ENCODE measurements at places on chromosomes 2 and 18.

DNA sequence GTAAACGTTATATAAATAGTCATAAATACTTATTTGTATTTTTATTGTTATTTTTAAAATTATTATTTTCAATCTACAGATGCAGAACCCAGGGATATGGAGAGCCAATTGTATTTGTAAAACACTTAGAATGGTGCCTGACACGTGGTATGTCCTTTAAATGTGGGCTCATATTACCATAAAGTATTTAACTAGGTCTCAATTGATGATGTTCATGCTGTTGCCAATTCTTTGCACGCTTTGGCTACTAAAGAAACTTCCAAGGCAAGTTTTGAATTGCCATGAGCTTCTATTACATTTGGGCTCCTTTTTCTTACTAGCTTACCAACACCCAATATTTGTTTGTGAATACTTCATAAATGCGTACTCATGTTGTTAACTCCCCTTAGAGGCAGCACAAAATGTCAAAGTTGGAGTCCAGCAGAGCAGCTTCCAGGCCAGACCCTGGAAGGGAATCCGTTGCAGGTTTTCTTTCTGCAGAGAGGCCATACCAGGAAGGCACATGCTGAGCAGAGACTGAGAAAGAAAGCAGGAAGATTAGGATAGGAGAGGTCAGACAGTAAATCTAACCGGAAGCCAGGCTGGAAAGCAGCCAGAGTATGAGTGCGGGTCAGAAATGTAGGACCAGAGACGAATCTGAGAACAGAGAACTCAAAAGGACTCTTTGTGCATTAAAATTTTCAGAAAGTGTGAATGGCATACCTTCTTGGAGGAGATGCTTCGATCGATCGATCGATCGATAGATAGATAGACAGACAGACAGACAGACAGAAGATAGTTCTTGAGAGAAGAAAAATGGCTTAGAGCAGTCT, 4.2 kb upstream of the NOSTRIN start:
- no peak for DNase-seq

DNA sequence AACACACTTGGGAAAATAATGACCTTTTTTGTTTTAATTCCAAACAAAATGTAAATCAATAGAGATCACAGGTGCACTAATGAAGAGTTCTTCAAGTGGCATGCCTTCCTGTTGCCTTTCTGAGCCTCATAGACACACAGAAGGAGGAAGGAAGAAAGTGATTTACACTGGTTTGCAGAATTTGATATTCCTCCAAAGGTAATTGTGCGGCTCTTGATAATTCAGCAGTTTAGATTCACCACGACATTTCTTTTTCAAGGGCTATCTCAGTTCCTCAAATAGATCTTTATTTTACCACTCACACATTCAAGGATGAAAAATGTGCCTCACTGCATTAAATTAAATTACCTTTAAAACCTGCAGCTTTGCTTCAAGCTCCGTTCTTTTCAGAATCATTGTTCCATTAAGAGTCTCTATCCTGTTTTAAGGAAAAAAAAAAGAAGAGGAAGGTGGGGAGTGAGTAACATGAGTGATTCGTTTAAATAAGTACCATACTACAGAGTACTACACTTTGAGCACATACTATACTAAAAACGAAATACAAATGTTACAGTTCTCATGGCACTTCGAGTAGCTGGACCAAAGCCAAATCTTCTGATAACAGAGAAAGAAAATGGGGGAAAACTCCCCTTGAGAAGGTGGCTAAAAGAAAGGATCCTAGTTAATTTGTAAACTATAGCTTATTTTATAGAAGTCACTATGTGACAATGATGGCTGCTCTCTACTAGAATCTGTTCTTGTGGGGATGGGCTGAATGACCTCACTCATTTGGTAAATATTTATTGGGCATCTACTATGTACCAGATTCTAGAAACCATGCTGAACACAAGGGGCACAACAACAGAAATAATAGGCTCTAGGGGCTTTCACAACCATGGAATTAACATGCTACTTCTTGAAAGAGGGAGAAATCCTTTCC, 16.6 kb downstream of the CYTIP start:
- no peak for DNase-seq

DNA sequence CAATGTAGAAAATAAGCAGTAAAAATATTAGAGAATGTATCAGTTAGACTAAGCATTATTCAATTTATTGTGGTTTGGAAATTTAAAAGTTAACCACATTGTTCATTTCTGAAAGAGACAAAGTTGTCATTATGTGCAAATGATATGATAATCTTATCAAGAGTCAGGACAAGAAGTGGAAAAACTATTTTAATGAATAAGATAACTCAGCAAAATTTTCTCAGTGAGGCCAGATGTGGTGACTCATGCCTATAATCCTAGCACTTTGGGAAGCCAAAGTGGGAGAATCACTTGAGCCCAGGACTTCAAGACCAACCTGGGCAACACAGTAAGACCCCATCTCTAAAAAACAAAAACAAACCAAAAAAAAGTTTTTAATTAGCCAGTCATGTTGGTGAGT, 39.5 kb upstream of the CERS6 start:
- no peak for DNase-seq

GRCh38 chr2:187360286-187360685, 87.8 kb downstream of the CALCRL start:
- no peak for DNase-seq

DNA sequence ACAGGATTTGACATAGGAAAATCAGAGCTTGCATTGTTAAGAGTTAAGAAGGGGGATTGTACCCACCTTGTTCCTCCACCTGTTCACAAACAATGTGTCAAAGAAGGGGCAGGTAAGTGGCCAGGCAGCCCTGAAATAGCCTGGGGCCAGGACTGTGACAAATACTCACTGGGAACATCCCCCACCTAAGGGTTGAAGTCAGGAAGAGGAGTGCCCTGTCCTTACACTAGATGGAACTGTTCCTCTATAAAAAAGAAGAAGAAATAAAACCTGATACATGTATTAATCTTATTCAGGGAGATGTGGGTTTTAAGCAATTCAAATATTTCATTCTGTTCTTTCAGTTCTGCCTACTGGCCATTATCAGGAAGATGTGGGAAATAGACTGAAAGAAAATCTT, 41.9 kb downstream of the TACR1 start:
- no peak for DNase-seq

DNA sequence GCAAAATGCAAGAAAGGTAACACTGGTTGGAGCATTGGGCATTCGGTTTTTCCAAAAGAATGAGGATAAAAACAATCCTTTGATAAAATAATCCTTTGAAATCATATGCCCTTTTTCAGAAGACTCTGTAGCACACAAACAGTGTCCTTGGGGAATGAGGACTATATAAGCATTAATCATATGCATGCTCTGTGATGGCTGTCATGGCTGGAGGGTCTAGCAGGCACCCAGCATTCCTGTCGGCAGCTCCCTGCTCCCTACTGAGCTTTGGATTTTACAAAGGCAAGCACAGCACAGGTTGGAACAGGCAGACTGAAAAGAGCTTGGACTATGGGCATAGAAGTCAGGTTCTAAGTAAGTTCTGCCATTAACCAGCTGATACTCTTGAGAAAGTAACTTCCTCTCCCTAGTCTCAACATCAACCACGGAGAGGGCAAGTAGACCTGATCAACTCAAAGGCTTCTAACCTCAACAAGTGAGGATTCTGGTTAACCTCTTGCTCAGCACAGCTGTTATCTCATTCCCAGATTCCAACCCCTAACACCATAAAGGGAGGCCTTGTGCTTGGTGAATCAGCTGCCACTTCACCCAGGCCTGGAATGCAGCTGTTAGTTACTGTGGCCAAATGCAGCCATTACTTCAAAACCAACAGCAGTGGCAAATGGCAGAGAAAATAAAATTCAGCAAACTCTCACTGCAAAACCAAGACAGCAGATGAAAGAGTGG, 29.5 kb downstream of the GALNT14 start:
- DNase-seq = no peak

Data from mesothelial cell of epicardium (in vitro differentiated cells).